ENCODE measurements at places on chromosomes 5 and 9.
A peak's percentile ranks its signal among the peaks of the same experiment; 100 is the strongest.

GRCh38 chr9:120109242-120109641 lies 470.7 kb downstream of the CDK5RAP2 start:
- DNase-seq: no peak

- no peak for DNase-seq
These were observed 155.7 kb downstream of the DROSHA start for GRCh38 chr5:31375999-31376720.

DNA sequence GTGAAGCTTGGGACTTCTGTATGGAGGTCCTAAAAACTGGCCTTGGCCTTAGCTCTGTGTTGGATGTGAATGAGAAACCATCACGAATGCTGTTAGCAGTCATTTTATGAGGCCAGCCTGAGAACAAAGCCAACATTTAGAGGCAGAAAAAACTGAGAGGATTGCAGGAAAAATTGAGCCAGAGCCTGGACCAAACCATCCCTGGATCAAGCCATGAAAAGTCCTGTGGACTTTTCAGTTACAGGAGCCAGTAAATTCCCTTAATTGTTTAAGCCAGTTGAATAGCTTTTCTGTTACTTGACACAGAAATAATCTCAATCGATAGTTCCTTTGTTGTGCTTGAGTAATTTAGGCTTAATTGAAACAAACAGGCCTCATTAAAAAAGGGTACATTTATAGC lies 42.6 kb upstream of the SPATA31D4 start:
- DNase-seq: no peak

GRCh38 chr5:132841305-132841704 lies 10.9 kb upstream of the SHROOM1 start:
- peak; percentile 57 for DNase-seq

- no peak for DNase-seq
These were observed 113.0 kb downstream of the UGCG start for GRCh38 chr9:112009656-112010055.

DNA sequence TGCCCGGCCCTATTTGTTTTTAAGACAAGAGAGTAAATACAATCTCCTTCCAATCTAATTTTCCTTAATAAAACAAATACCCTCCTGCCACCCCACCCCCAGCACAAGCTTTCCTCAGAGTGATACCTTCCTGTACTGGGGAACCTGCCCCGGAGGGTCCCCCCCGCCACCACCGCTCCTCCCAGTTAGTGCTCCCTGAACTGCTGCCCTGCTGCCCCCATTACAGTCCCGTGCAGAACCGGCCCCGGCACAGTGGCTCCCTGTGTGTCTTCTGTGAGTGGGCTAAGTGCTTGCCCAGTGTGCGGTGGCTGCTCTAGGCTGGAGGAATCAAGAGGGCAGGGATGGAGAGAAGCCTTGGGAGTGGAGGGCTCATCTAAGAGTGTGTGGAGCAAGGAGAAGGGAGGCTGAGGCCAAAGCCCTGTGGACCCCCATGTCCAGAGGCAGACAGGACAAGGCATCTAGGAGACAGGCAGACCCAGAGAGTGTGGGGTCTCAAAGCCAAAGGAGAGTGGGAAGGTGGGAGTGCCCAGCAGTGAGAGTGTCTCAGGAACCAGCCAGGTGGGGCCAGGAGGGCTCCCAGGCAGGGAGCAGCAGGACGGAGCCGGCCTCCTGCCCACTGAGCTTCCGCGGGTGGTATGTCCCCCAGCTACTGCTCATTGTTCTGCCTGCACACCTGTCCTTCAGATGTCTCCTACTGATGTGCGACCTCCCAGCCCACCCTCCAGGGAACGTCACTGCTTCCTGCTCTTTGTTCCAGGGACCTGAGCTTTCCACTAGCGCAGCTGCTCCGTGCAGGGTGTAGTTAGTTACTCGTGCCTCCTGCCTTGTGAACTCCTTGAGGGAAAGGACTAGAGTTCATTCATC lies 129.0 kb downstream of the DAB2IP start:
- no peak for DNase-seq

GRCh38 chr5:1134478-1134877 lies 22.6 kb upstream of the SLC12A7 start:
- DNase-seq: no peak

DNA sequence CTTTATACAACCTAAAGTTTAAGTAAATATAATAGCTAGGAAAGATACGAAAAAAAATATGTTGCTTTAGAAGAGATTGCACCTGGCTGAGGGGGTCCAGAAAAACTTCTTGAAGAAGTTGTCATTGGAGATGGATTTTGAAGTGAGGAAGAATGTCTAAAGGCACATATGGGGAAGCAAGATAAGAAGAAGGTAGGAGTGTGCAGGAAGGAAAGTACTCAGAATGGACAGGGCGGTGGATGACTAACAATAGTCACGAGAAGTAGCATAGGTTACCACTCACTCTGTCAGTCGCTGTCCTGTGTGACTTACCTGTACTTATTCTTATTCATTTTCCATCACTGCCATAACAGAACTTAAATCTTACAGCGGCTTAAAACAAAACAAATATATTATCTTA lies 251.6 kb downstream of the GRIA1 start:
- DNase-seq: no peak

DNA sequence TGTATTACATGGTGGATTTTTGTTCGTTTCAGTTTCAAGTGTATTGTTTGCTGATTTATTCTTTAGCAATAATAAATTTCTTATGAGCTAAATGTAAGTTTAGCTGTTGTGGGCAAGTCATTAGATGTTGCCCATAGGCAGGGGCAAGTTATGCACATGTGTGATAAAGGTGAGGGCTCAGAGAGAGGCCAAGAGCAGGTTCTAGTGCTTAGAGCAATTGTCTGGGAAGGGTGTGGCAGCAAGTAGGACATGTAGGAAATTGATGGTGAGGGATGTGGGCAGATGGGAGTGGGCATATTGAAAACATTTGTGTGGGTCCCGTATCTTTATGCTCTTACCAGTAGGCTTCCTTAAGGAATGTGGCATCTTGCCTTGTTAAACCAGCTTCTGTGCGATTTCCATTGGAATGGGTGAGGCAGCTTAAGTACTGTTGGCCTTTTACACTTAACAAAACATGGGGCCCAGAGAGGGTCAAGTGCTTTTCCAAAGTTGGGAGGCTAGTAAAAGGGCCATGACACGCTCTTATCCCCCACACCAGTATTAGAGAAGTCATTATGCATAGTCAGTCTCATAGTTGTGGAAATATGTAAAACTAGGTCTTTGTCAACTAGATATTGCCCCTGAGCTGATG lies 60.6 kb downstream of the KDM4C start:
- DNase-seq: no peak

DNA sequence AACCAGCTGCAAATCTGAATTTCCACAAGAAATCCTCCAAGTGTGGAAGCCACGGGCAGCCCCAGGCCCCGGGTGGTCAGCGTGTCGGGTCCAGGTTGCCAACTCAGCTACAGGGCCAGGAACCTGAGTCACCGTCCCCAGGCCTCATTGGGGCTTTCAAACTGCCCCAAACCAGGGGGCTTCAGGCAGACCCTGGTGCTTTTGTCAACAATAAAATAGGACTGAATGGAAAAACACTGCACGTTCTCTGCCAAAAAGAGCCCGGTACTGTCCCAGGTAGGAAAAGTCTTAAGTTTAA lies 24.0 kb downstream of the GFPT2 start:
- no peak for DNase-seq

GRCh38 chr5:71587766-71588532 lies 809 bp downstream of the MCCC2 start:
- peak; percentile 28 for DNase-seq

DNA sequence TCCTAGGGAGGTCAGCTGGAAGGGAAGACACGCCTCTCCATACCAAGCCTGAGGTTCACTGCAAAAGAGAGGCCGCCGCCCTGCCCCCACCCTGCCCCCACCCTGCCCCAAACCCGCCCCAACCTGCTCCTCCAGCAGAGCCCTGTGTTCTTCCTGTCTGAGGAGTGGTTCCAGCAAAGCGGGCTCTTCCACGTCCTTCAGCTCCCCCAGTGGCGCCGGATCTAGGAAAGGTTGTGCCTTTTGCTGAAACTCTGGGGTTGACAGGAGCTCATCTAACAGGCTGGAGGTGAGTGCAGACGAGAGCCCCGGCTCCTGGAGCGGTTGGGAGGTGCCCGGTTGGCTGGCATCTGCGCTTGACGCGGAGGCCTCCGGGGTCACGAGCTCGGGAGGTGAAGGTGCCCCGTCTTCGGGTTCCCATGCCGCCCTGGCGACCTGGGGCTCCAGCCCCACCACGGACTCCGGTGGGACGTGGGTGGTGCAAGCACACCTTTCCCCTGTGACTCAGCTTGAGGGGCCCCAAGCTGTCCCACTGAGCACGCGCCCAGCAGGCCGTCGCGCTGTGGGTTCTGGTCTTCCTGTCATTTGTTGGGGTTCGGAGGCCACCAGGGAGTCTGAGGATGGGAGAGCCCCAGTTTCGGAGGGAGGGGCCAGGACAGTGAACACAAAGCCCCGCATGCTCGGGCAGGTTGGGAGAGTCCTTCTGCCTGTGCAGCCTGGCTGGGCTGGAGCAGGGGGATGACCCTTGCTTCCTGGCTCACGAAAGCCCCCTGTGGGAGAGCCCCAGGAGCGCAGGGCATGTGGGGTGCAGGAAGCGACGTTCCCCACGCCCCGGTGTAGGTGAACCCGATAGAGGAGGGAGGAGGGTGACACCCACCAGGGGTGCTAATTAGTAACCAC lies 1467.1 kb downstream of the FOXD4L5 start:
- no peak for DNase-seq

GRCh38 chr5:158039441-158039840 lies 180.5 kb upstream of the CLINT1 start:
- no peak for DNase-seq

- peak; percentile 25 for DNase-seq
These were observed 50.8 kb downstream of the PBX3 start for GRCh38 chr9:125797930-125798329.

DNA sequence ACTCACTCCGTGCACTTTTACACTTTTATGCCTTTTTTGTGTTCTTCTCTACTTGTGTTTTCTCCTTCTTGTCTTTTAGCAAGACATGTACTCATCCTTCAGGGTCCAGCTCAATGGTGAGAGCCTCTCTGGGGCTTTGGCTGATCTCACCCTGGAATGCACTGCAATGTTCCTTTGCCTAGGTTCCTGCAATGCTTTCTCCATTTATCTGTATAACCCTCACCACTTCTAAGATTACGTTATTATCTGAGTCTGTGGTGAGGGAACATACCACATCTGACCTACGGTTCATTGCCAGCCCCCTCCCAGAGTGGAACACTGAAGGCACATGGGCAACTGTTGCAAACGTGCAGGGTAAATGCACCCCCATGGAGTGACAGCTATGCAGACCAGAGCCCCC lies 47.3 kb downstream of the KCNIP1 start:
- DNase-seq: peak; percentile 31

DNA sequence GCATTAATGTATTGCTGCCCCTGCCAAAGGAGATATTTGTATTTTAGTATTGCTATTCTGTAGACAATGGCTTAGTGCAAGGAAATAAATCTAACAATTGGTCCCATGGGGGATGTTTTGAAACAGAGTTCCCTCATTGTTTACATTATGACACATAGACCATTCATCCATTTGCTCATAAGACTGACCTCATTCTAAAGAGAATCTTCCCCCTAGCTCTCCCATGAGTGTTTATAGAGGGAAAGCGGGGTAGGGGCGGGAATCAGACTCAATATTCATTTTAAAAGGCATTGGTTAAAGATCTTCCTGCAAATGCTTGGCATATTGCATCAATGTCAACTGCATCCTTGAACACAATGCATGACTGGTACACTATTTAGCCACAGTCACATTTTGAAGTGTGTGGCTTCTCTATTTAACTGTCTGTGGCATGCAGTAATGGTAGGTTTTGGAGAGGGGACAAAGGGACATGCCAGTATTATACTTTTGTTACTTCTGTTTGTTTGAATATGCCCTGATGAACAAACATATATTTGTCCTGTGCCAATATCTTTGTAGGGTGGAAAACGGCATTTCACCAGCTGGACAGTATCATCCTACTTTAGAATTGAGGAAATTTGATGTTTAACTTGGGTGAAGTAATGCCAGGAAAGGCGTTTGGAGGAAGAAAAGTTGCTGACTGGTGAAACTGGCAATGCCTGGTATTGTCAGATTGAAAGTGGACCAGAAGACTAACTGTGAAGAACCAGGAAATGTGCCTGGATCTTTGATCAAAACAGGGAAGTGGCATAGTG lies 84.1 kb upstream of the MEGF10 start:
- peak; percentile 68 for DNase-seq

- DNase-seq: no peak
These were observed 85.8 kb downstream of the AOPEP start for GRCh38 chr9:94812343-94812742.

DNA sequence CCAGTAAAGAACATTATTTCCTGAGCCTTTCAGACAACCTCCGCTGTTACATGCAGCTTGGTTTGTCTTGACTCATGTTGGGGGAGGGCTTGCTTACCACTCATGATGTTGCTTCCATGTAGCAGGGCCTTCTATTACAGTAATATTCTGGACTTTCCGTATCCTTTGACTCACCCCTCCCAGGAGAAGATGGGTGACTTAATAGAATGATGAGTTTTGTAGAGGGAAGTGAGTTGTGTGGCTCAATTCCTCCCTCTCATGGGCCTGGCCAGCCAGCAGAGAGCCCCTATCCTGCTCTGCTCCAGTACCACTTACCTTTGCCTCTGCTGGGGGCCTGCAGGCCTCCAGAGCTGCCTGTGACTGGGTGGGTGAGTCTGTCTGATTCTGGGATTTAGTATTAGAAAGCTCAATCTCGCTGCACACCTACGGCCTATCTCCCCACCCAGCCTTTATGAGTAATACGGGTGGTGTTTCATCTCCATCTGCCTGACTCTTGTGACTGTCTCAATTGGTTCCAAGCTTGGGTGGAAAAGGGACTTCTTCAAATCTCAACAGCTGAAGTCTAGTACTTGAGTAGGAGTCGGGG lies 52.6 kb upstream of the KLF9 start:
- peak; percentile 31 for DNase-seq

- DNase-seq: peak; percentile 87
These were observed 29.3 kb upstream of the CPEB4 start for GRCh38 chr5:173858670-173859407.

DNA sequence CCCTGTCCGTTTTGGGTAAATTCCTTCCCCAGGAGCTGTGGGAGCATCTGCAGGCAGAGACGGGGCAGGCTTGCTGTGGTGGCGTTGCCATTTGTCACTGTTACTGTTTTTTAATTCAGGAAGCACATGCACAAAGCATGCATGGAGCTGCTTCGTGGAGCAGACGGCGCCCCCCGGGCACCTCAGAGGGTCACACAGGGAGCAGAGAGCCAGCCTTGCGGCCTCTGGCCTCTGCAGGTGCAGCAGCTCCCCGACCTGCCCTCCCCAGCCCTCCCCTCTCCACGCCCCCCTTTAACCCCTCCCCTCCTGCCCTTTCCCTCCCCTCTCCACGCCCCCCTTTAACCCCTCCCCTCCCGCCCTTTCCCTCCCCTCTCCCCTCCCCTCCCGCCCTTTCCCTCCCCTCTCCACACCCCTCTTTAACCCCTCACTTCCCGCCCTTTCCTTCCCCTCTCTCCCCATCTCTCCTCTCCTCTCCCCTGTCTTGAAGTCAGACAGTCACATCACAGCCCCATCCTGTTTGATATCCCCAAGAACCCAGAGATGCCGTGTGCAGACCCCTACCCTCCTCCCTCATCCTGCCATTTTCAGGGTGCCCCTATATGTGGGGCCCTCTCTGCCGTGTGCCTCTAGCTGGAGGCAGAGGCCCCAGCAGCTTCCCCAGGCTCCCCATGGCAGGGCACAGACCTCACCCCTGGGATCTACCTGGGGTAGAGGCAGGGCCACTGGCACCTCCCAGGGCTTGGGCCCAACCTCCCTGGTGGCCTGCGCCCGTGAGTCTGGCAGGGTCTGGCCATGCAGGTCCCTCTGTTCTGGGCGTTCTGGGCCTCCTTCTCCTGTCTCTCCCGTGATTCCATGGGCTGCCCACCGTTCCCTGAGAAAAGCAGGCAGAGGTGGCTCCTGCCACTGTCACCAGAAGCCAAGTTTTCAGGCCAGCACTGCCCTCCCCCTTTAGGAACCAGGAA lies 29.6 kb upstream of the UBAC1 start:
- DNase-seq: peak; percentile 80

- no peak for DNase-seq
These were observed 36.9 kb upstream of the SLC1A3 start for GRCh38 chr5:36569491-36569890.

All from fibroblast of villous mesenchyme (primary cell).